Stimulated activated CD4-positive, alpha-beta T cell treated with anti-CD3 and anti-CD28 coated beads, Interleukin-2, amount 100 ng/mL, for 4 hours (primary cell): ENCODE measurements at places on chromosomes 12 and 14.

GRCh38 chr12:63302269-63302940, 151.4 kb upstream of the AVPR1A start:
- no peak for DNase-seq

DNA sequence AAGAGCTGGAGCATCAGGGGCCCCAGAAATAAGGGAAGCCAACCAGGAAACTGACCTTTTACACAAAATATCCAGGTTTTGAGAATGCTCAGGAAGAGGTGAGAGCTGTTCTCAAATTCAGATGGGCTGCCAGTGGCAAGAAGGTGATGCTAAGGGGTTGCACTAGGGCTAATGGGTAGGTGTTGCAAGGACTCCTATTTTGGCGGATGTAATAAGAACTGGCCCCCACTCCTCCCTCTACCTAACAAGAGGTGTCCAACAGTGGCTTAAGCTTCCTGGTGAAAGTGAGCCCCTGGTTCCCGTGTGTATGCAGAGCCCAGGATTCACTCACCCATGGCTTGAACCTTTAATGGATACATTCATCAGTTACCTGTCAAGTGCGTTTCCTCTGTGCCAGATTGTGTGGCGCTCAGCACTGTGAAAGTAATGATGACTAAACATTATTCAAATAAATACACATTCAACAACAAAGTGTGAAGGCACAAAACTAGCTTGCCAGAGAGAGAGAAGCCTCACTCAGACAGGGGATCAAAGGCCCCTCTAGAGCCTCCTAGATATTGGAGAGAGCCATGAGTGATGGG, 705 bp upstream of the CHGA start:
- no peak for DNase-seq

DNA sequence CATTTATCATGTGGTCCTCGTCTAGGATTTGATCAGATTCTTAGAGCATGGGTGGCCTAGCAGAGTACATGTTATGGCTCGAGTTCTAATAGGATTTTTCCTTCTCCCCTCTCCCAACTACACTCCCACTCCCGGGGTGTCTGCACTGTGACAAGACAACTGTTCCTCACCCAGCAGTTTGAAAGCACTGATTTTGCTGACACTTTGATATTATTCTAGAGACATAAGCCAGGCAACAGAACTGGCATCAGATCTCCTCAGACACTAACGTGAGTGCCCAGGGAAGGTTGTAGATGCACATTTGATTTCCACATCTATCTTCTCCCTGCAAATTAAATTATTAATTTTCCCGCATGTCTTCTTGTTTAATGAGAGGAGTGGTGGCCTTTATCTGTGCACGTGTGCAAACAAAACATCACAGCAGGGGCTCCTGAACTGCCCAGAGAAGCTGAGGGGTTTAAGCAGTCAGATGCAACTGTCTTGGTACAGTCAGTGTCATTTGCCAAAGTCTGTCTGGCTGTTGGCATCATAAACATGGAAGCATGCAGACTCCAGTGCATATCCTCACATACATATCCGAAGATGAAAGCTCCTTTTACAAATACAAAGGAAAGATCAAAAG, 491.8 kb downstream of the NPAS3 start:
- DNase-seq = no peak

DNA sequence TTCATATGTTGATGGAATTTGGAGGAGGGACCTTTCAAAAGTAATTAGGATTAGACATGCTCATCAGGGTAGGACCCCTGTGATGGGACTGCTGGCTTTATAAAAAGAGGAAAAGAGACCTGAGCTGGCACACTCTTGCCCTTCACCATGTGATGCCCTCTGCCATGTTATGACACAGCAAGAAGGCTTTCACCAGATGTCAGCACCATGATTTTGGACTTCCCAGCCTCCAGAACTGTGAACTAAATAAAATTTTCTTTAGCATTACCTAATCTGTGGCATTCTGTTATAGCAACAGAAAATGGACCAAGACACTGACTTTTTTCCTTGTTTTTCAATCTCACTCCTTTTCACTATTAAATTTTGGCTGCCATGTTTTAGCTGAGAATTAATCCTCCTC, 105.0 kb upstream of the TMPO start:
- no peak for DNase-seq

GRCh38 chr14:54132496-54132895, 175.9 kb upstream of the BMP4 start:
- DNase-seq = no peak

DNA sequence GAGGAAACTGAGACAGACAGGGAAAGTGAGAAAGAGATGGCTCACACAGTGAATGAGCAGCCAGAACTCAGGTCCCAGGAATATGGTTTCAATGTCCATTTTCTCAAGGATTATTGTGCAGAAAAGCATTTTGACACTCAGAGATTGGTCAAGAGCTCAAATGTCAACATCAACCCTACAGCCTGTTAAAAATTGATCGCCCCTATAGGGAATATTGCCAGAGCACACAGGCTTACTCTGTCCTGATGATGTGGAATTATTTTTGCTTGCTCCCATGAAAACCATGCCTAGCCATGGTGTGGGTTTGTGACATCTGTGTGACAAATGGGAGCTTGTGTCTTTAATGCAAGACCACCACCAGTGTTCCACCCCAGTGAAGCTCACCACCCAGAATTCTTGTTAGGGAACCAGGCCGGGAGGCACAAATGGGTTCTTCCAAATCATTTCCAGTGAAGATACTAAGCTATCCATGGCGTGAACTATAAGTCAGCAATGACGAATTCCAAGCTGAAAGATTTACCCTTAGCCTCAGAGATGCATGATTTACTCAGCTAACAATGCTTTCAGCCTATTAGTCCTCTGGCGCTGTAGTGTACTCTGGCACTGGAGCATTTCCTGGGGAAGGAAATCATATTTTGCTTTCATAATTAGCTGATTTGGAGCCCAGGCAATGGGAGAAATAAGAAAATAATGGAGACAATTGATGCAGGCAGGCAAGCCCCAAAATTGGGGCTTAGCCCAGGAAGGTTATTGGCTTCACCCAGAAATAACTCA, 1188.2 kb upstream of the TMEM132C start:
- DNase-seq = no peak

GRCh38 chr12:116839287-116839830, 41.9 kb downstream of the HRK start:
- no peak for DNase-seq

DNA sequence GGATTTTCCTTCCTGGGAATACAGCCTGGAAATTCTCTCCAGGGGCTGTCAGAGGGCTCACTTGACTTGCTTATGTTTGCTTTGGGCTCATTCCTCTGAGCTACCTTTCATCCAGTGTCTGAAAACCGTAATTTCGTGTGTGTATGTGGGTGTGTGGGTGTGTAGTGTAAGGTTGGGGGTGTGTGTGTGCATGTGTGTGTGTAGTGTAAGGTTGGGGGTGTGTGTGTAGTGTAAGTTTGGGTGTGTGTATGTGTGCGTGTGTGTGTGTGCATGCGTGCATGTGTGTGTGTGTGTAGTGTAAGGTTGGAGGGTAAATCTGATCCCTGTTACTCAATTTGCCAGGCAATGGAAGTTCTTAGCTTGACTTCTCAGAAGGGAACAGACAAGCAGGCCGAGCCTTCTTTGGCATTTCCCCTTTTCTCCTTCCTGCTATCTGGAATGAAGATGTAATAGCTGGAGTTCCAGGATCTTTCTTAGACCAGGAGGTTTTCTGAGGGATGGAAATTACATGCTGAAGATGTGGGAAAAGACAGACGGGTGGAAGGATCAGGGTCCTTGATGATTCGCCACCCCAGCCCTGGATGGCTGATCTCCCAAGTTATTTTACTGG, 15.5 kb upstream of the BEGAIN start:
- no peak for DNase-seq

DNA sequence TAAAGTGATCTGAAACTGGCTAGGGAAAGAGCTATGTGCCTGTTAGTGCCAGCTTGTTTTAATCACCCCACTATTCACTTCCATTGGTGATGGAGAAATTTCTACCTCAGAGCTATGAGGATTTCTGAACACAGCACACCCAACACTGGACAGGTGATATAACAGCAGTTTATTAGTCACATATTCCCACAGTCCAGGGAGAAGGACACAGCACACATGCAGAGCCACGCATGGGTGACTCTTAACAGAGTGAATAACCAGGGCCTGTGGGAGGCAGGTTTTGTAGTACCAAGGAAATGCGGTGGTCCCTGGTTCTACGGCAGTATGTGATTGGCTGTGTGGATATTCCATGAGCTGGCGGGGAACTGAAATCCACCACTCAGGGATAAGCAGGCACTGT, 455.1 kb downstream of the BTG1 start:
- no peak for DNase-seq

GRCh38 chr12:18008642-18009041, 81.4 kb downstream of the RERGL start:
- no peak for DNase-seq

GRCh38 chr12:92133795-92134637, 11.6 kb downstream of the BTG1 start:
- no peak for DNase-seq

DNA sequence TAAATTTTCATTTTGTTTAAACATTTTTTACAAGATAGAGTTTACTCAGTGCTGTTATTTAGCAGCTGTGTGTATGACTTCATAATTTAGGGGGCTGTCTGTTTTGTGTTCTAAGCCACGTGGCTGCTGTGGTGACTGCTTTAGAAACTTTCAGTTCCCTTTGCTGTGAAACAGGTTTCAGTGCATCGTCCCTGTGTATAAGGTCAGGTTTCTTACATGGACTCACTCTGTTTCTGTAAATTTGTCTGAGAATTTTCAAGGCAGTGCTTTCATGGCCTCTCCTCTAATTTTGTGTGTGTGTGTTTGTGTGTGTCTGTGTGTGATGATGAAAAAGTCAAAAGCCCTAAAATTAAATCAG, 32.4 kb downstream of the BICD1 start:
- peak; percentile 10 for DNase-seq

GRCh38 chr14:76770521-76771436, 9.5 kb downstream of the VASH1 start:
- DNase-seq = no peak

DNA sequence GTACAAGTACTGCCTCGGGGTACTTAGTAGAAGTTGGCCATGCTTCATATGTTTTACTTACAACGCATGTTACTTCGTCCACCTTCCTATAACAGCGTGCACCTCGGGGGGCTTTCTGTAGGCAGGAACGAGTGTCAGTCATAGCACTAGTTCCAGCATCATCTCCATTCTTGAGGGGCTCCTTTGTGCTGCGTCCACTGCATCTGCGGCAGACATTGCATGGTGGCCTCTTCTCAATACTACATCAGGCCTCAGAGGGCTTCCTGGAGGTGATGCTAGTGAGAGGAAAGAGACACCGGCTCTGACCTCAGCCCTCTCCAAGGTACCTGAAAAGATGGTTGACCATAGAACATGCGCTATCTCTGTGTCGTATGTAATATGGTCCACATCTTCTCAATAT, 121.2 kb upstream of the RTL1 start:
- no peak for DNase-seq

DNA sequence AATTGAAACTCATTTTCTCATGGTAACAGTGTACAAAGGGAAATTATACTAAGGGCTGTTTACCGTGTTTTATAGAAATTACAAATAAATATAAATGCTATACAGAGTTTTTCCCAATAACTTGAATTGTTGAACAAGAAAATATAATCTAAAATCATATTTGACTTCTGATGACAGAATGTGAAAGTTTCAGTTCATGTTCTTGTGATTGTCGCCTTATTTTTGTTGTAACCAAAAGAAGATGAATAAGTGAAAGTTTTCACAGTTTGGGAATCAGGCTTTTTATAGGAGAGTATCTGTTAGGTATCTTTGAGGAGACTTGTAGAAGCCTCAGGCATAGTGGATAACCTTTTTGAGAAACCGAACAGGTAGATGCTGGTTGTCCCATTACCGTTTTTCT, 28.1 kb downstream of the ANO6 start:
- no peak for DNase-seq

- DNase-seq = no peak
Observed at GRCh38 chr14:52064174-52064573, 4.7 kb downstream of the NID2 start.

- no peak for DNase-seq
Observed at GRCh38 chr12:56695327-56696101, 7.4 kb upstream of the PTGES3 start.

GRCh38 chr12:1488908-1489381, 105.4 kb downstream of the FBXL14 start:
- no peak for DNase-seq

- no peak for DNase-seq
Observed at GRCh38 chr14:48974994-48975393, 611.2 kb downstream of the RPS29 start.

DNA sequence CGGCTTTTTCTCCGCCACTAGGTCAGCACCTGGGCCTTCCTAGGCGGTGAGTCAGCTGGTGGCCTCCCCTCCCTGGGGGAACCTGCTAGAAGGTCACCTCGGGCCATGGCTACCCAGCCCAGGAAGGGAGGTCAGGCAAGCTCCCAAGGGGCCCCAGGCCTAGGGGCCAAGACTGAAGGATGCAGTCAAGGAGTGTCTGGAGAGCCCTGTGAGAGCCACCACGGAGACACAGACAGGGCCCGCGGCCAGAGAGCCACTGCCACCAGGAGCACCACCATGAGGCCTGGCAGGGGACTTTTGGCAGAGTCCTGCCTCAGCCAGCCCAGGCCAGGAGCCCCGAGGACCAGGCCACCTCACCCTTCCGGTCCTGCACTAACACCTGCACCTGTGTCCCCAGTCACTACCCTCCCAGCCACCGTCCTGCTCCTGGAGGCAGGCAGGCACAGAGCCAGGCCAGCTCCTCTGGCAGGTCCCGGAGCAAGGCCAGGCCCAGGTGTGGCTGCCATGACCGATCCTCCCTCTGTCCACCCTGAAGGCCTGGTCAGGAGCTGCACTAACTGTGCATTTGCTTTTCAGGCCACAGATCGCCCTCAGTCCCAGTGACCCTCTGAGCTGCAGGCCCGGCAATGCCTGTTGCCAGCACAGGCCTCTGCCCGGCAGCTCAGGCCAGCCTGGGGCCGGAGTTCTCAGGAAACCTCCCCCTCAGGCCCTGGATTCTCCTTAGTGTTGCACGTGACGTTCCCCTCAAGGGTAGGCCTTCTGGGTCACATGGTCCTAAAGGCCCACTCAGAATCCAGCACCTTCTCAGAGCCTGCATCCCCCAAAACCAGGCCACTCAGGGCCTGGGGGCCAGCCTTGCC, 6.9 kb downstream of the PHETA1 start:
- DNase-seq = no peak
